ENCODE measurements at places on chromosomes 12 and 14. TPM values are rescaled to one million over a fixed set of nuclear protein-coding genes. Genes with fewer than 3 reads are reported as not detected.

GRCh38 chr12:114943601-114944000, 259.6 kb upstream of the TBX3 start:
- no peak for DNase-seq

GRCh38 chr12:124529565-124530276, 37.7 kb downstream of the NCOR2 start:
- DNase-seq: no peak

DNA sequence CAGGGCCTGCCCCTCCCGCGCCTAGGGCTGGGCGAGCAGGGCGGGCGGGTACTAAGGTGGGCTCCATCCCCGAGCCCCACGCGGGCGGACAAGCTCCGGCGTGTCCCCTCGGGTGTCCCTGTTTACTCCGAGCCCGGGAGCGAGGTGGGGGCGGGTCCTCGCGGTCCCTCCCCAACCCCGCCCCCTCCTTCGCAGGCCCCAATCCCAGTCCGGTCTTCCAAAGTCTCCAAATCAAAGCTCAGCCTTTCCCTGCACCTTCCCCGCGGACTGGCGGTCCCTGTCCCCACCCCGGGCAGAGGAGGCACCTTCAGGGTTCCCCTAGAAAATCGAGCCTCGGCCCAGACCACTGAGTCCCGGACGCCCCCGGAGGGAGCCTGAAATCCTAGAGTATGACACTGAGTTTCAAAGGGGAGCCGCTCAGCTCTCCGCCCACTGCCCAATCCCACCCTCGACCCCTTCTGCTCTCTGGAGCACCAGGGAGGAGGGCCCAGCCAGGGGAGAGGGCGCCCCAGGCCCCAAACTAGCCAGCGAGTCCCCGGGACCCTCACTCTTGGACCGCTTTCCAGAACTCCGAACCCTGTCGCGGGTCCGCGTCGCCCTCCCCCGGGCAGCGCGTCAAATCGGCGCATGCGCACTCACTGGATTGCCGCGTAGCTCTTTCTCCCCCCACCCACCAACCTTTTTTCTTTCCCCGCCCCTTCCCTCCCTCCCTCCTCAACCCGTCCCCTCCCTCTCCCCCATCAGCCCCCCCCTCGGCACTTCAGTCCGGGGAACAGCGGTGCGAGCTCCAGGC, at the start of gene LRP1:
Gene LRP1 (plus strand): TSS at position 758 of the 793 bp plus-strand sequence. CDS start 482 bp downstream, outside the sequence.
- DNase-seq: no peak

DNA sequence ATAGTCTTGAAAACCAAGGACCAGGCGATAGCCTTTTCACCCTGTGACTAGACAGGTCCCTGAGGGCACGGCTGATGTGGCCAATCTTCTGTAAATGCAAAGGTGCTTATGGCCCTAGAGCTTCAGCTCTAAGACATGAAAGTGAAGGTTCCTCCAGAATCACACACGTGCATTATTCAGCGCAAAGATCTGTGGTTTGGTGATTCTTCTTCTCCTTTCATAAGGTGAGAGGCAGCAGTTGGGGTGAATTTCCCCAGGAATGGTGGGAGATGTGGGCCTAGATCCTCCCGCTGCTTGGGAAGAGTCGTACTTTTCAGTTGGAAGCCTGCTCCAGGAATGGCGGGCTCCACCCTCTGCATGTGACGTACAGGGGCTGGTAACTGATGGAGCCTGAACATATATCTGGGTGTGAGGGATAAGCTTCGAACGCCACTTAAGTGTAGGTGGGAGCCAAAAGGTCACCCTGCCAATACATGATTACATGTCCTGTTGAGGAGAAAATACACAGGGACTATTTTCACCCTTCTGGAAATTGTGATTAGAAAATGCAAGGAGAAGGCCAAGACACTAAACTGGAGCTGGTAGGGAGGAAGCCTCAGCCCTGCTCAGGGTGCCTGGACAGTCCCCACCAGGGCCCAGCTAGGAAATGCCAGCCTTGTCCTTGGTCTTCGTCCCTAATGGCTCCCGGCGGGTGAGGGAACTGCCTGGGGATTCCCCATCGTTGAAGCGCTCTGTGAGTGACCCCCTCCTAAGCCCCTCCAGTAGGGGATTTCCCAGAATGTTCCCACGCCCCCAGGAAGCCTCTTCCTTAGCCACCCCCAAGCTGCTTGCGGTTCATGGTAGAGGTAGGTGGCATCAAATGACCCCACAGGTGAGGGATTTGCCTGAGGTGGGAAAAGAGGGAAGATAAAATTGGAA, 17.6 kb downstream of the BATF start:
- DNase-seq: no peak

- no peak for DNase-seq
Observed at GRCh38 chr14:48350971-48351370, 675.6 kb upstream of the MDGA2 start.

DNA sequence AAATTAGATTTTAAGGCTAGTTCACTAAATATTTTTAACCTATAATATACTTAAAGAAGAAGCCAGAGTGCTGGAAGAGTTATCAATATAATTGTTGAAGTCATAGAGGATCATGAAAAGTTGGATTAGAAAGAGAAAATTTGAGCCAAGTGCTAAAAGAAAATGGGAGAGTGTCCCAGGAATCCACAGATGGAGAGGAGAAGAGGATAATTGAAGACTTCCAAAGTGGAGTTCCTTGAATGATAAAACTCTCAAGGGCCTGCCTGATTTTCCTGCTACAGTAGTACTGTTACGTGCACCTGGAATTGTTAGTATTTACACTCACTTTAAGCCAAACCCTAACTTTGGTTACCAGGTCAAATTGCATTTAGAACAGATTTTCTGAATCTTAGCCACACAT, 113.2 kb downstream of the MSRB3 start:
- no peak for DNase-seq

GRCh38 chr12:110533607-110534006, 31.5 kb downstream of the RAD9B start:
- DNase-seq: no peak

DNA sequence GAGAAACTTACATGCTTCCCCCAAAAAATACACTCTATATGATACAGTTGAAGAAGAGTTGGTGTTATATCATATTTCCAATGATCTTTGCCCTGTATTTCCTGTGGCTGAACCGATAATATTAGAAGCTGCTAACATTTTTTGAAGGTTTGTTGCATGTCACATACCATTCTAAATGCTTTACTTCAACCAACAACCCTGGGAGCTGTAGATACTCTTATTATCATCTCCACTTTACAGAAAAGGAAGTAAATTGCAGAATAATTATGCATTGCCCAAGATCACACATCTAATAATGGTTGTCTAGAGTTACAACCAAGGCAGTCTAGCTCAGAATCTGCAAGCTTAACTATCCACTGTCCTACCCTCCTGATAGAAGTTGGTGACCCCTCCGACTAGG, 182.8 kb downstream of the NUAK1 start:
- no peak for DNase-seq

DNA sequence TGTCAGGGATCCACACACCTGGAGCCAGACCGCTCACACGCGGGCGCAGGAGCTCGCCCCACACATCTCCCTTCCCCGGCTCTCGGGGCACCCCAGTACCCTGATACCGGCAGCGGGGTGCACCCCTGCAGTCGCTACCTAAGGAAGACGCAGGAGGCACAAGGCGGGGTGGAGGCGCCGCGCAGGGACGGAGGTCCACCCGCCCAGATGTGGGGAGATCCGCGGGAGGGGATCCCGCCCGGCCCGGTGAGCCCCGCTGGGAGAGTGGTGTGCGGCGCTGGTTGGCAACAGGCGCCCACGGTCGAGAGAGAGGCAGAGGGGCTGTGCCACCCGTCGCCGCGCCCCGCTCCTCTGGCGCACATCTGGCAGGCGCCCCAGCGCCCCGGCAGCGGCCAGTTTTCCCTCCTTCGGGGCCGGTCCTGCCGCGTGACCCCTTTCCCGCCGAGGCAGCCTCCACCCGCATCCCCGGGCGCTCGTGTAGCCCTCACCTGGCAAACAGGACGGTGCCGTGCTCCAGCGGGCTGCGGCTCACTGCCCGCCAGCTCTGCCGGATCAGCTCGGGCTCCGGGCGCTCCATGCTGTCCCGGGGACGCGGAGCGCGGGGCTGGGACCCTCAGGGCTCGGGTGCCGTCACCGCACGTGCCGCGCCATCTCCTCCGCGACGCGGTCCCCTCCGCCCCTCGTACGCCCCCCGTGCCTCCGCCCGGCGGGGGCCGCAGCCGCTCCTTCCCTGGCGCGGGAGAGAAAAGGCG, 469 bp downstream of the NGB start:
- no peak for DNase-seq

DNA sequence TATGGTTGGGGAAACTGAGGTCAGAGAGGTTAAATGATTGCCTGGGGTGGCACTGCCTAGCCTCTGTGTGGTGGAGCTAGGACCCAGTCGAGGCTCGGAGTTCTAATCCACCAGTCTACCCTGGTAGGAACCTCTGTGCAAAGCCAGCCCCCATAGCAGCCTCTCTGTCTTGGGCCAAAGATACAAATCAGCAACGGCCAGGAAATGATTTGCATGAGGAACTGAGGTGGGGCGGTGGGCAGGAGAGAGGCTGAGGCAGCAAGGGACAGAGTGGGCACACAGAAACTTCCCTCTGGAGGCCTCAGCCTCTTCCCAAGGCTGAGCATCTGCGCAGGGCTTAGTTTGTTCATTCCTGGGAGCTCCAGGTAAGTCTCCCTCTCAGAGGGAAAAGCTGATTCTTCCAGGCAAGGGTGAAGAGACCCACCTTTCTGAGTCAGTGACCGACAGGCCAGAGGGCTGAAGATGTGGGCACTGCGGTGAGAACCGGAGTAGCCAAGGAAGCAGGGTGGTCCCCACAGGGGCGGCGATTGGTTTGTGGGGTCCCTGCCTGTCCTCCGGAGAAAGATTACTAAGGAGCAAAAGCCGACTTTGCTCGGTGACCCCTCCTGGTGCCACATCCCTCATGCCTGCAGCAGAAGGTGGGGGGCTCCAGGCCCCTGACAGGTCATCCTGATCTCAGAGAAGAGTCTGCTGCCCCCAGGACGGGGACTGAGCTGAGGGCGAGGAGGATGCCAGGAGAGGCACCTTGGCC, 134.6 kb downstream of the CACNA1C start:
- no peak for DNase-seq

- DNase-seq: no peak
Observed at GRCh38 chr12:128418944-128419343, 152.0 kb downstream of the TMEM132C start.

GRCh38 chr14:74504412-74504811, 10.8 kb downstream of the ISCA2 start:
- DNase-seq: no peak

DNA sequence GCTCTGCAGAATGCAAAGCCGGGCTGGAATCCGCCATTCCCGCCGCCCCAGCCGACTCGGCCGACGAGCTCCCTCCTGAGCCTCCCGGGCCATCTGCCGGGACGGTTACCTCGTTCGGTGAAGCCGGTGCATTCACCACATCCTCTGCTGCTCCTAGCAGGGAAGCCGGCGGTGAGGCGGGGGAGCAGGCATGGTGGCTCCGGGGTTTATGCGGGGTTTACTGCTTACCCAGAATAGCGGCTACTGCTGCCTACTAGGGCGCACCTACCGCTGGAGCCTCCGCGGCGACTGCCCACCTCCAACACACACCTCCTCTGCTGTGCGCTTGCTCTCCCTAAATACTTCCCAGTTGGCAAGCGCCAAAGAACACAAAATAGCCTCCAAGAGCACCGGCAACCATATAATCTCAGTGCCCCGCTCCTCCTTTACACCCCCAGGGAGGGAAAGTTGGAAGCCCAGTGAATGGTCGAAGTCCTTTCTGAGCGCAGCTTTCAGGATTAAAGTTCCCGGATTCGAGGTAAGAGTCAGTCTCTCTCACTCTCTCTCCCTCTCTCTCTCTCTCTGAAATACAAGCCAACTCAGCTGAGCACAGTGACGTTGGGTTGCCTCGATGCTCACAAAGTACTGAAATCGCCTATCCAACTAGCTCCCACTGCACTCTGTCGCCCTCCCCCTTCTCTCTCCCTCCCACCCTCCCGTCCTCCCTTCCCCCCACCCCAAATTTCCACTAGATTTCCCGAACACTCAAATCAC, at the start of gene TBX5:
Gene TBX5 (minus strand): TSS at position 626 of the 753 bp plus-strand sequence. CDS start 2,246 bp downstream, outside the sequence.
- no peak for DNase-seq

DNA sequence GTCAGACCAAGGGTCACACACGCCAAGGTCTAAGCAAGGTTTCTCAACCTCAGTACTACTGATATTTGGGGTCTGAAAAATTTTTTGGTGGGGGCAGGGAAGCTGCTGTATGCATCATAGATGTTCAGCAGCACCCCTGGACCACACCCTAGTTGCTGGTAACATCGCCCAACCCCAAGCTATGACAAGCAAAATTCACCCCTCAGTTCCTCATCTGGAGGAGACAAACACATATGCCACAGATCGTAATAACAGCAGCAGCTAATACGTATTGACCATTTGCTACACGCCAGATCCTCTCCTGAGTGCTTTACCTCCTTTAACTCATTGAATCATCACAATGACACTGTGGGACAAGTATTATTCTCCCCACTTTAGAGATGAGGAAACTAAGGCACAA, 46.4 kb downstream of the ACTN1 start:
- no peak for DNase-seq

DNA sequence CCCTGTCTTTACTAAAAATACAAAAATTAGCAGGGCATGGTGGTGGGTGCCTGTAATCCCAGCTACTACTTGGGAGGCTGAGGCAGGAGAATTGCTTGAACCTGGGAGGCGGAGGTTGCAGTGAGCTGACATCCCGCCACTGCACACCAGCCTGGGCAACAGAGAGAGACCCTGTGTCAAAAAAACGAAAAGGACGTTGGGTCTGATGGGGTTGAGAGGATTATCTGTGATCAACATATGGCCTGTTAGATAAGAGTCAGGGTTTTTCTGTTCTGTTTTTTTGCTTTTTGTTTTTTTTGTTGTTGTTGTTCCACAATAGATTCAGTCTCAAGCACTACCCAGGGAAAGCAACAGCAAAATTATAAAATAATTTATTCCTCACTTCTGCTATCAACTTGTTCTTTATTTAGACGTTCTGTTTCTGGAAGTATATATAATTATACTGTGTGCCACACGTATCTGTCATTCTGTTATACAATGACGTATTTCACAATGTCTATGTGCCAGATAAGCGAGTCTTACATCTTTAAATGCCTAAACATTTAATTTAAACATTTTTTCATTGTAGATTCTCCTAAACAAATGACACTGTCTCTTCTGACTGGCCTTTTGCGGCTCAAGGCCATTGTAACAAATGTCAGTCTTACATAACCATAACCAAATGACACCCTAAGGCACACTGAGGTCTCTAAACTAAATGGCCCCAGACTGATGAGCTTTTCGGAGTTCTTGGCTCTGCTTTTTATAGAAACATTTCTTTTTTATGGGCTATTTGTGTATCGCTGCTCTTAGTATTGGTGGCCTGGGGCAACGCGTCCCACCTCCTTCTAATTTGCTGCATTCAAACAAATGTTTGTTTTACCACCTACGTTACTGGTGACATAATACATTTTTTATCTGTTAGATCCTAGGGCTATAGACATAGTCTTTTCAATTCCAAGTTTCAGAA, 7.2 kb upstream of the P2RX4 start:
- no peak for DNase-seq

- no peak for DNase-seq
Observed at GRCh38 chr12:12010277-12011039, 60.3 kb upstream of the BCL2L14 start.

The ZNF385A gene
- 8.6 TPM for polyA plus RNA-seq

The GPRC5D gene
- 1.1 TPM for polyA plus RNA-seq

The SLC6A15 gene
- 0.46 TPM for polyA plus RNA-seq

The PTPRB gene
- 15.9 TPM for polyA plus RNA-seq

Measured in left renal cortex interstitium (tissue), 4 donors.